ENCODE measurements at places on chromosomes 1 and 21.

DNA sequence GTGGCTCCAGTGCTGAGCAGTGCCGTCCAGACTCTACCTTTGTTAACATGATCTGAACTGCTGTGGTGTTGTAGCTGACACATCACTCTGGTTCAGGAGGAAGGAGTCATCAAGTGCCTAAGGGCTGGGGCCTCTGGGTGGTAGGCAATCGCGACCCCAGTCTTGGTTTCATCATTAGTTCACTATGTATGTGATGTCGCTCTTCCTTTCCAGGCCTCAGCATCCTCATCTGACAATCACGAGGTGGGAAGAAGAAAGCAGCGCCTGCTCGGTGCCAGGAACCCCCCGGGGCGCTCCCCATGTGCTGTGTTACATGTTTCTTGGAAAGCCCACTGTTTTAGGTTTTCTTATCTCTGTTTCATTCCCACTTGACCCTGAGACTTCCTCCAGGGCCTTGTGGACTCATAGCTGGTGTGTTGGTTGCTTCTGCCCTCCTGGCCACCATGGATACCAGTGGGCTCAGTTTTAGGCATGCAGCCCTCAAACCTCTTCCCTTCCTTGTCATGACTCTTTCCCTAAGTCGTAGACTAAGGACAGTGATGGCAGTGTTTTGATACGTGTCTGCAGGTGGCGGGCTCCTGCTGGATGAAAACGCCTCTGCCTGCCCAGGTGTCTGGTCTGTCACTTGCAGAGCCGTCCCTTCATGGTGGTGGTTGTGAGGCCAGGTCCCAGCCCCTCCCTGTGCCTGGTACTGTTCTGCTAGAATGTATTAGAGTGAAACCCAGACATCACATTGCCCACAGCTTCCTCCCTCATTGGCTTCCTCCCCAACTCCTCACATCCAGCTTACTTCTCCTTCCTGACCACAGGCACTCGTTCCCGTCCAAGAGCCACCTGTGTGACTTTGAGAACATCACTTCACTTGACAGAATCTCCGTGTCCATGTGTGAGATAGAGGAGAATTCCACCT lies 17.2 kb upstream of the FOXO6 start:
- no peak for DNase-seq

GRCh38 chr1:53629101-53629691 lies 109.8 kb downstream of the GLIS1 start:
- no peak for DNase-seq

DNA sequence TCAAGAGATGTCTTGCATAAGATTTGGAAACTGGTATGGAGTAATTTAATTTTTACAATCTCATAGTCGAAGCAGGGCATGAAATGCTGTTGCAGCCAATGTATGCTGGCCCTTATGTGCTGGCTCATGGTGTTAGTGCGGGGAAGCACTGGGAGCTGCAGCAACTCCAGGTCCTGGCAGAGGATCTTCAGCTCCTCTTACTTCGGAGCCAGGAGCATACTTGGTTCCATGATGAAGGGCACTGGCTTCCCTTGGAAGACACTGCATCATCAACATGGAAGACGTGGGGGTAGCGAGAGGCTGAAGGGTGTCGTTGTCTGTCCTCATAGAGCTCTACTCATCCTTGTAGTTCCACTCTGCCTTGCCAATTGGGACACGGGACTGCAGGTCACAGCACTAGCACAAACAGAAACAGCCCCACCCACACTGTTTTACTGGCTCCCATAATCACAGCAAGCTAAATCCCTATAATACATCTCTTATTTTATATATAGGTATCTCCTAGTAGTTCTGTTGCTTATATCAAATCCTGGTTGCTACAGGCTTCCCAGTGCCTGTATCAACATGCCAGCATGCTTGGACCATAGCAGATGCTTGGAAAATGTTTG lies 22.4 kb downstream of the PLA2G2D start:
- no peak for DNase-seq

GRCh38 chr1:234659538-234659937 lies 49.6 kb upstream of the IRF2BP2 start:
- DNase-seq = no peak

- no peak for DNase-seq
These were observed 271.6 kb downstream of the PBX1 start for GRCh38 chr1:164830628-164831027.

- DNase-seq = no peak
These were observed 58.0 kb upstream of the PDC start for GRCh38 chr1:186518822-186519381.

- no peak for DNase-seq
These were observed 150.3 kb downstream of the TNFSF18 start for GRCh38 chr1:172900376-172900997.

GRCh38 chr1:200072636-200073285 lies 45.3 kb downstream of the NR5A2 start:
- DNase-seq = no peak

DNA sequence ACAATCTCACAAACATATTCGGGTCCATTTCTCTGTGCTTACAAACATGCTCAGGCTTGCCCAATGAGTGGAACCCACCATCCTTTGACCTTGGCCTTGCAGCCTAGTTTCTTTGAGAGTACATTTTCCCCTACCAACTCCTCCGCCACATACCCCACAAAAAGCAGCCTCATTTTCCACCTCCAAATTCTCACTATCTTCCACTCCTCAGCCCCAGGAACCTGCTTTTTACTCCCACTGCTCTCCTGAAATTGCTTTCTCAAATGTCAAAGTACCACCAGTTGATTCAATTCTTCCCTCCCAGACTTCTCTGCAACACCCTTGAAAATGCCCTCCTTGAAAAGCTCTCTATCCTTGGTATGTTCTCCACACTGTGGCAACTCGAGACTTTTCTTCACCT lies 103.8 kb downstream of the RUNX1 start:
- no peak for DNase-seq

DNA sequence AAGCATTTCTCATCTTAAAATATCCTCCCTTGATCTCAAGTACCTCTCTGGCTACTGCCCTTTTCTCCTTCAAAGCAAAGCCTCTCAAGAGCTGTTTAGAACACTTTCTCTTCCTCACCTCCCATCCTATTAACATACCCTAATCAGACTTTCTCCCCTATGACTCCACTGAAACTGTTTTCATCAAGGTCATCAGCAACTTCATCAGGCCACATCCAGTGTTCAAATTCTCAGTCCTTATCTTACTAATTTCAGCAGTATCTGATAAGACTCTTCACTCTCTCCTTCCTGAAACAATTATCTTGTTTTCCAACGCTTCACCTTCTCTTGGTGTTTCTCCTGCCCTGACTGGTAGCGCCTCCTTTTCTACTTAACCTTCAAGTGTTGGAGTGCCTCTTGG lies 1.5 kb upstream of the RAP1A start:
- no peak for DNase-seq

GRCh38 chr1:57532299-57532698 lies 108.4 kb upstream of the DAB1 start:
- no peak for DNase-seq

DNA sequence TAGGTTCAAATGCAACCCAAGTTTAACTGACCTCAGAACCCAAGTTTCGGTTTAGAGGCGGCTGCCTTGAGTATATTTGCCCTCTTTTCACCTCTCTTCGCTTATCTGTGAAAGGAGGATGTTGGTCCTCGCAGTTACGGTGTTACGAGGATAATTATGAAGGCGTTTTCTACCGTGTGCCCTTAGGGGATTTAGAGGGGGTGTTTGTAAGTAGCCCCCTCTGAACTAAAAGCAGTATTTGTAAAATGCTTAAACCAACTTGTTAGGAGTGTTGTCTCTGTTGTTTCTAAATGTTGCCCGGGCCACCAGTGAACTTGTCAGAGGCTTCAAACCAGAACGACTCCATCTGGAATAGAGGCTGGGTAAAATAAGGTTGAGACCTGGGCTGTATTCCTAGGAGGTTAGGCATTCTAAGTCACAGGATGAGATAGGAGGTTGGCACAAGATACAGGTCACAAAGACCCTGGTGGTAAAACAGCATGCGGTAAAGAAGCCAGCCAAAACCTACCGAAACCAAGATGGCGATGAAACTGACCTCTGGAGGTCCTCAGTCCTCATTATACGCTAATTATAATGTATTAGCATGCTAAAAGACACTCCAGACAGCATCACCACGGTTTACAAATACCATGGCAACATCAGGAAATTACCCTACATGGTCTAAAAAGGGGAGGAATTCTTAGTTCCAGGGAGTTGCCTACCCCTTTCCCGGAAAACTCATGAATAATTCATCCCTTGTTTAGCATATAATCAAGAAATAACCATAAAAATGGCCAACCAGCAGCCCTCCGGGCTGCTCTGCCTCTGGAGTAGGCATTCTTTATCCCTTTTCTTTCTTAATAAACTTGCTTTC lies 1.0 kb upstream of the PSRC1 start:
- DNase-seq = no peak

- DNase-seq = no peak
These were observed 165.2 kb downstream of the AK5 start for GRCh38 chr1:77446841-77447555.

DNA sequence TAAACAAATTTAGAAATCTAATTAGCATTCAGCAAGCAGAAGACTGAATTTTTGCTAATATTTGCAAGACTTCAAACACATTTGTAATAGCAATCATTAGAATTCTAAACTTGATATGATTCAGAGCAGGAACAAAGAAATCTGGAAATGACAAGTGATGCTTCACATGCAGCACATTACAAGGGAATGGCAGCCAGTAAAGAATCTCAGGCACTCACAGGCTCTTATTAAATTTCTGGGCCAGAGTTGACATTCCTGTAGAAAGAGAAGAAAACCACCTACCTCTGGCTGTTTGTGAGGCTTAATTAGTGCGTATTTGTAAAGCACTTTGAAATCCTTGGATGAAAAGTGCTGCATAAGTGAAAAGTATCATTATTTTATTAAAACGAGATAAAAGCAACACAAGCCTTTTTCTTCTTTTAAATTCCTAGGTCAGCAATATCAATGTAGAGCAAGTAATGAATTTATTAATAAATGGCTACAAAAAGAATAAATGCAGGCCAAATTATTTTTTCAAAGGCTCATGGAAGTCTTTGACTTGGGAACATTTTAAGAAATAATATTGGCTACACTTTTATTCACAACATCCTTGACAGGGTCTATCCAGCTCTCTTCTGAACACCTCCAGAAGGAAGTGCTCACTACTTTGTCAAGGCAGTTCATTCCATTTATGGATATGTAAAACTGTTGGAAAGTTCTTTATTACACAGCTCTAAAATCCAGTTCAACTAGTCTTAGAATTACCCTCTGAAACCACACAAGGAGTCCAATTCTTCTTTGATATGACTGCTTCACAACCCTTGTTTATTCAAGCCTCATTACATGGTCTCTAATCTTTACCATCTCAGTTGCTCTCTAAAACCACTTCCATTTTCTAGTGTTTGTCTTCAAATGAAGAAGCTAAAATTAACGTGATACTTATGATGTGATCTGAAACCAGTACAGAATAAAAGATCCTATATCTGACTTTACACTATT lies 32.1 kb upstream of the SCYL3 start:
- DNase-seq = no peak

GRCh38 chr1:164770131-164770529 lies 211.1 kb downstream of the PBX1 start:
- no peak for DNase-seq

DNA sequence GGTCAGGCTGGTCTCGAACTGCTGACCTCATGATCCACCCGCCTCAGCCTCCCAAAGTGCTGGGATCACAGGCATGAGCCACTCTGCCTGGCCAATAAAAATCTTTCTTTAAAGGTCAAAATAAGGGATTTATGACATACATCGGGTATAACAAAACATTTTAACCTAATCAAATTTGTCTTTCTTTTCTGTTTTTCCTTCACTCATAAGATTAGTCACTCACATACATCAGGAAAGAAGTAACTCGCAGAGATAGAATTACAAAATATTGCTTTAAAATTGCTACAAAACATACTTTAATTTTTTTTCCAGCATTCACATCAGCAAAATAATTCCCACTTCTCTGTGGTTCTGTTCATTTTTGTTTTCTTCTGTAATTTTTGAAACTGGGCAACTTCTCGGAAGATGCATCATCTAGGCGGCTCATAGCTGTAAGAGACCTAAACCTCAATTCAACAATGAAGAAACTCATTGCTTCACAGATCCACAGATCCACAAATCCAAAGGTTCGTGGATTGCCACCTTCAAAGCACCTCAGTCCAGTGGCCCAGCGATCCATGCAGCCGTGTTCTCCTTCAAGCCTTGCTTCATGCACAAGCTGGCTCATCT lies 39.7 kb downstream of the NEK2 start:
- DNase-seq = no peak

DNA sequence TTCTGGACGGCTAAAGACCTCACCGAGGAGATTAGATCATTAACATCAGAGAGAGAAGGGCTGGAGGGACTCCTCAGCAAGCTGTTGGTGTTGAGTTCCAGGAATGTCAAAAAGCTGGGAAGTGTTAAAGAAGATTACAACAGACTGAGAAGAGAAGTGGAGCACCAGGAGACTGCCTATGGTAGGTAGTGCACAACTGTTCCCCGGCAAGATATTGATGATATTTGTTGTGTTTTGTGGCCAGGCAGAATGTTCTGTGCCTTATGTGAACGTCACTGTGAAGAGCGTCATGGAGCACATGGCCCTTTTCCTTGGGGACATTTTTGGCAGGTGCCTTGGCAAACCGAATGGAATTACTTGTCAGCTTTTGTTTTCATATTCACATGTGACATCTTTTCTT lies 191.7 kb downstream of the DISC1 start:
- DNase-seq = no peak

- DNase-seq = no peak
These were observed 6.1 kb downstream of the ST6GALNAC3 start for GRCh38 chr1:76080552-76081079.

DNA sequence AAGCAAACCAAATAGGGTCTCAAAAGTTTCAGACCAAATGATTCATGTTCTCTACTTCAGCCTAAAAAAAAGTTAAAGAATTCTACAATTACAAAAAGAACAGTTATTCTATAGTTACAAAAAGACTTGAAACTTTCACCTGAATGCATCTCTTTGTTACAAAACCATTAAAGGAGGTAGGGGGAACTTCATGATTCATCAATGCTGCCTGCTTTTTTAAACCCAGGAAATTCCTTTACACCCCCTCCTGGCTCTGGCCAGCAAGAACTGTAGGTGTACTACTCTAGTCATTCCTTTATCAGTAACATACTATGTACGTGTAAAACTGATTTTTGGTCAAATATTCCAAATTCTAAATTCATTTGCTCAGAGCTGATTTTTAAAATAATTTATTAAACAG lies 5.0 kb downstream of the FAF1 start:
- no peak for DNase-seq

GRCh38 chr1:167762061-167762746 lies 40.4 kb downstream of the MPZL1 start:
- DNase-seq = no peak

- DNase-seq = no peak
These were observed 86.5 kb downstream of the MAN1C1 start for GRCh38 chr1:25703041-25703440.

DNA sequence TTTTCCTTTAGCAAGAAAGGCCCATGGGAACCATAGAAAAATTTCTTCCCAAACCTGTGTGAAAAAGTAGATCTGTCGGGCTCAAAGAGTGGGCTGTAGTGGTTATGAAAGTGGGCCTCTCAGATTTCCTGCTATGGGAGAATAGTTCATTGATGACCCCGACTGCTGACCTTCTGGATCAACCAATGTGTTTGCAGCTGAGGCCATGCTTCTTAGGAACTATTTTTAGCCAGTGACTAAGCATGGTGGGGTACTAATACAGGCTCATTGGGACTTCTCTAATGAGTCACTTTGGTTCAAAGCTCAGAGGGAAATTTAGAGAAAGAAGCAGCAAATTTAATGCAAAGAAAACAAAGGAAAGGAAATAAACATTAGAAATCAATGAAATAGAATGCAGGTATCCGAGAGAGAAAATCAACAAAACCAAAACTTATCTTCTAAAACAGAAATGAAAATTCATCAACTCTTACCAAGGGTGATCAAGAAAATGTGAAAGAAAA lies 12.6 kb upstream of the PSMA5 start:
- no peak for DNase-seq
